Stimulated activated CD4-positive, alpha-beta T cell treated with anti-CD3 and anti-CD28 coated beads, TNF-alpha, amount 100 ng/mL, for 48 hours (primary cell): ENCODE measurements at places on chromosomes 4 and X.

DNA sequence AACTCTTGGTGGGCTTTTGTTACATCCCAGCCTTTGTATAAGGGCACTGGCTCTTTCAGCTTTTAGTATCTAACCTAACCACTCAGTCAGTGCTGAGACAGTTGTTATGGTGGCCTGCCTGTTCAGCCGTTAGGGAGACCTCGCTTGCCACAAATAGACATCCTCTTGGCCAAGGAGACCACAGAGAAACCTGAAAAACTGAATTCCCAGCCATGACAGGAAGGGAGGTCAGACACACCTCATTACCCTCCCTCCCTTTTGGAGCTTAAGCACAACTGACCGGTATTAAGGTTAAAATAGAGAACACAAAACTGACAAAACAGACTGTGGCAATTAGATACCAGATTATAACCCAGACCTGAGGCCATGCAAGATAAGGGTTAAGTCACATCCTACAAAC lies 1639.3 kb downstream of the RPA4 start:
- DNase-seq = no peak

GRCh38 chr4:102780476-102781144 lies 19.8 kb upstream of the MANBA start:
- no peak for DNase-seq

DNA sequence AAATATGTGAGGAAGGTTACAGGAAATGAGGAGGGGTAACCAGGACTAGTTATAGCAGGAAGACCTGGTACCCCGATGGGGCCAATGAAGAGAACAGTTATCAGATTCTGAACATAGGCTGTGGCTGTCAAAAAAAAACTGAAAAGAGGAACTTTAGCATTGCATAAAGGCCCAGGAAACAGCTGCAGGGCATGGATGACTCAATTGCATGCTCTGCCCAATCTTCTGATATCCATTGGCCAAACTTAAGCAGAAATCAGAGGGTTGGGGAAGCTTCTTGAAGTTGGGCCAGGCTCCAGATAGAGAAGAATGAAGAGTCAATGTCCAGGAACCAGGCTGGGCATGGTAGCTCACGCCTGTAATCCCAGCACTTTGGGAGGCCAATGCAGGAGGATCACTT lies 1222.4 kb upstream of the PRKX start:
- DNase-seq = no peak

DNA sequence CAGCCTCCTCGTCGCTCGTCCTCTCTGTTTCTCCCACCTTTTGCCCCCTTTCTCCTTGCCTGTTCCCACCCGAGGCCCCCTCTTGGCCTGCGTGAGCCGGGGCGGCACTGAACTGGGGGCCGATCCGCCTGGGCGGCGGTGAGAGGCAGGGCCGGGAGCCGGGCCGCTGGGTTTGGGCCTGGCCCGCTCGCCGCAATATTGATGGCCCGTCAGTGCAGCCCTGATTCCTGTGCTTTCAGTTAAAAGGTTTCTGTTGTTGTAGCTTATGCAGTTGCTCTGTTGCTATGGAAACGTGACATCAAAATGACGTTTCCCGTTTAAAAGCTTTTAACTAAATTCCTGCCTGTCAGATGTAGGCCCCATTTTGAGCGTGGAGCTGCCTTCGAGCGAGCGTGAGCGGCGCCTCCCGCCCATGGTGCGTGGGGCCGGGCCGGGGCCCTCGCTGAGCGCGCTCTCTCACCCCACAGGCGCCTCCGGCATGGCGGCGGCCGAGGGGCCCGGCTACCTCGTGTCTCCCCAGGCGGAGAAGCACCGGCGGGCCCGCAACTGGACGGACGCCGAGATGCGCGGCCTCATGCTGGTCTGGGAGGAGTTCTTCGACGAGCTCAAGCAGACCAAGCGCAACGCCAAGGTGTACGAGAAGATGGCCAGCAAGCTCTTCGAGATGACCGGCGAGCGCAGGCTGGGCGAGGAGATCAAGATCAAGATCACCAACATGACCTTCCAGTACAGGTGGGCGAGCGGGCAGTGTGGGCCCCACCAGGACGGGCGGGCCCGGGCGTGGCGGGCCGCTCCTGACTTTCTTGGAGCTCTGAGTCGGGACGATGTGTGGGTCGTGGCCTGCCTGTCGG lies at the start of gene MSANTD1:
Gene MSANTD1 (plus strand): TSS at position 349 of the 851 bp plus-strand sequence. CDS start 64 bp downstream, at position 413.
- no peak for DNase-seq

GRCh38 chrX:132118358-132118757 lies 9.5 kb downstream of the FRMD7 start:
- DNase-seq = no peak

GRCh38 chr4:140641105-140641555 lies 72.4 kb upstream of the UCP1 start:
- DNase-seq = no peak

GRCh38 chr4:10106421-10107039 lies 10.1 kb downstream of the WDR1 start:
- DNase-seq = peak; percentile 65

DNA sequence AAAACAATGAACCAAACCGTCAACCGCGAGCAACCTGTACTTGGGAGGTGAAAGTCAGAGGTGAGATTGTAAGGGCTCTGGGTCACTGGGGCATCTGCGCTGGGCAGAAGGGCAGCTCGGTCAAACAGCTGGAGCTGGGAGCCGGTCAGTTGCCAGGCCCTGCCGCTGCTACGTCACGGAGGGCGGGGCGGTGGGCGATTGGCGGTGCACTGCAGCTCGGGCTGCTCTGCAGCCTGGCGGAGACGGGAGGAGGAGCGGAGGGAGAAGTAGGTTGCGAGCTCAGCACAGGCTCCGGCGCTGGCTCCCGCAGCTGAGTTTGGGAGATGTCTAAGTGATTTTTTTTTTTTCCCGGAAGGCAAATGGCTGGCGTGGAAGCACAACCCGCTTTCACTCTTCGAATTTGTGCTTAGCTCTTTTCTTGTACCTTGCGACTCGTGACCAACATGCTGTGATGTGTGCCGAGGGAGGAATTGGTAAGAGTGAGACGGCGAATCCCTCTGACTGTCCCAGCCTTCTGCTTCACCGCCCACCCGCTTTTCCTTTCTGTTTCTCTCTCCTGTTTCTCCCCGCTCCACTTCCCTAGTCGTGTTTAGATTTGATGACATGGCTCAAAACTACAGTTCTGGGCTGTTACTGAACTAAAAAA lies at the start of gene ATP10D:
Gene ATP10D (plus strand): TSS at position 229 of the 646 bp plus-strand sequence. CDS start 27,266 bp downstream, outside the sequence.
- peak; percentile 49 for DNase-seq

DNA sequence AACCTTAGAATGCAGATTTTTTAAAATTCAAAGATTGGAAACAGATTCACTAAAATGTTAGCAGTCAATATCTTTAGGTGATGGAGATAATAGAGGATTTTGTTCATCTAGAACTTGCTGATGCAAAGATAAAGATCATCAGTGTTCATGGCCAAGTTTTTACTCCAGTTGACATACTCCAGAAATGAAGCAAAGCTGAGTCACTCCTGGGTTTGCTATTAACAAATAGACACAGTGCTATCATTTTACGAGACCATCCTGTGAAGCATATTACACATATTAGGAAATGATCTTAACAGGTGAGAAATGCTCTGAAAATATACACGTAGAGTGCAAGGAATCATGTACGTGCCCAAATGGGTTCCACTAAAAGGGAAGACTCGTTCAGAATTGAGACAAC lies 170.6 kb upstream of the FAM9B start:
- DNase-seq = no peak

DNA sequence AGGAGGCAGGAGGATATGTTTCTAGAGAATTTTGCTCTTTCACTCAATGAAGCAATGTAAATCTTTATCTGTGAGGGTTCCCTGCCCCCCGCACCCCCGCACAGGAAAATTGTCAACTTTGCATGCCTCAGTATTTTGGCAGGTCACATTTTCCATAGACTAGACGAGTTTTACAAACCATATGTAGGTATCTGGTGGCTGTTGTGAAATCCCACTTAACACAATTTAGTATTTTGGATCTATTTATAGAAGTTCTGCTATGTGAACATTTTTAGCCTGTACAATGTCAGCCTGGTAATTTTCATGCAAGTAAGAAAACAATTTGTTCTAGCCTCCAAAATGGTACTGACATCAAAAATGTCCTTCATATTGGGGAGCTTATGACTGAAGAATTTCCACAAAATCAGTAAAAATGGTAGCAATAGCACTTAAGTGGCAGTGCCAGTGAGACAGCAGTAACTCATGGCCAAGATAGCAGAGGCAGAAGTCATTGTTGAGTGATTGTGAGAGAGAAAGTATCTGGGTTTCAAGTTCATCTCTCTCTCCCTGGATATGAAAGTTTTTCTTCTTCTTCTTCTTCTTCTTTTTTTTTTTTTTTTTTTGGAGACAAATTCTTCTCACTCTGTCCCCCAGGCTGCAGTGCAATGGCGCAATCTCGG lies 12.4 kb upstream of the FRYL start:
- DNase-seq = no peak

GRCh38 chr4:101254776-101255175 lies 92.5 kb downstream of the PPP3CA start:
- DNase-seq = no peak
